ENCODE measurements at places on chromosomes 1 and 21. TPM values are rescaled to one million over a fixed set of nuclear protein-coding genes. Genes with fewer than 3 reads are reported as not detected.

The ANKRD35 gene
- 0.27 TPM for polyA plus RNA-seq

The SLAMF1 gene
- 3.7 TPM for polyA plus RNA-seq

The CFHR1 gene
- not detected for polyA plus RNA-seq

GRCh38 chr1:197868751-197869489 is 33.5 kb upstream of the C1orf53 start:
- peak; percentile 24 for DNase-seq

DNA sequence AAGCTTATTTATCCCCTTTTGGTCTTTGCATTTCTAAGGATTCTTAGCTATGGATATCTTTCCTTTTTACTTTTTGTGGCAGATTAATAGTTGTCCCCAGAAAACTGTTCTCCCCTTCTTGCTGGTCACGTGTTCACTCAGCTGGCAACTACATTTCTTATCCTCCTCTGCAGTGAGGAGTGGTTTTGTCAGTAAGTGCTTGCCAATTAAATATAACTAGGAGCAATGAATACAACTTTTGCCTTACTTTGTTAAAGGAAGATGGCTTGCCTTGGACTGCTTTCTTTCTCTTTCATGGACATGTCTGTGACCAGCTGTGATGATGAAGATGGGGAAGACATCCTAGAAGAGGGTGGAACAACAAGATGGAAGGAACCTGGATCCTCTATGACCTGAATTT is 15.6 kb upstream of the ALG14 start:
- DNase-seq: no peak

- DNase-seq: no peak
Observed at GRCh38 chr1:39992234-39992633, 37.3 kb downstream of the MFSD2A start.
